Lung microvascular endothelial cell (primary cell): ENCODE measurements at places on chromosomes 6 and 20. TPM values are rescaled to one million over a fixed set of nuclear protein-coding genes. Genes with fewer than 3 reads are reported as not detected.

- no peak for DNase-seq
These were observed 7.7 kb downstream of the PROCR start for GRCh38 chr20:35179292-35180212.

The NKX2-2 gene
- total RNA-seq: not detected in 2 replicates

GRCh38 chr6:156425359-156426020 is 351.7 kb upstream of the ARID1B start:
- DNase-seq: peak; percentile 67

GRCh38 chr6:129744201-129744879 is 34.4 kb upstream of the ARHGAP18 start:
- DNase-seq: peak; percentile 86

GRCh38 chr6:106694343-106694742 is 65.0 kb downstream of the QRSL1 start:
- DNase-seq: no peak

- DNase-seq: no peak
These were observed 38.6 kb downstream of the HLA-DPB1 start for GRCh38 chr6:33114406-33114805.

DNA sequence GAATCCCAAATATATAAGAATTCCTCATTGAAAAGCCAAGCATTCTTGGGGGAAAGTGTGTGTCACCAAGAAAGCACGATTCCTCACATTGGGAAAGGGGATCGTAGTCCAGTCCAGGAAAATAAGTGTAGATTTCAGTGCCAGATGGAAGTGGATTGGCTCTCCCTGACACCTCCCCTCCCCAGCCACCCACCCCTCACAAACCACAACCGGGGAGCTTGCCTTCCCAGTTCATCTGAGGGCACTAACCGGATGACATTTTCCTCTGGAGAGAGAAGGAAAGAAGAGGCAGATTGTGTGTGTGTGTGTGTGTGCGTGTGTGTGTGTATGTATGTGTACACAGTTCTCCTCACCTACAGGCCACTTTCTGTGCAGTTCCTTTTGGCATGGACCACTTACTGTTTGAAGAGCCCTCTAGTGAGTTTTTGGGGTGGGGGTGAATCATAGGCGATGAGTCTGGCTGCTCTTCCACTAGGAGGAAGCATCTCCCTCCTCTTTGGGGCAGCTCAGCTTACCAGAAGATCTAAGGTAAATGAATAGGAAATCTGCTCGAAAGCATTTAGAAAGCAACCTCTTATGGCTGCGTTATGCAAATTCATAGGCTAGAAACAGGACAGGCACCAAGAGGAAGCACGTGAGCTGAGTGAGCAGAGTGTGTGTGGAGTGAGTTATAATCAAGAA is 20.8 kb downstream of the DAAM2 start:
- DNase-seq: no peak

DNA sequence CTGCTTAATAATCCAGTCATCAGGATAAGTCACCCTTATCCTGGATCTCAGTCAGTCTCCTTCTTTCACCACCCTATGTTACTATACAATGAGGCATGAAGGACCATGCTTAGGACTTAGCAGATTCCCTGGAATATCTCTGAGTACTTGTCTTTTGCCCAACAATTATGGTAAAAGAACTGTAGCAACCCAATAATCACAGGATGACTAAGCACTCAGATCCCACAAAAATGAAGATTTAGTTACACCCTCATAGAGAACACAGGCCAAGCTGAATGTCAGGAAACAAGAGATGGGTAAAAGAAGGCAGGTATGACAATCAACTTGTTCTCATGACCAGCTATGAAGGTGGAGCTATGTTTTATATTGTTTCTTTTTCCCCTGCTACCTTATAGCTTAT is 91.4 kb downstream of the EDN1 start:
- no peak for DNase-seq

DNA sequence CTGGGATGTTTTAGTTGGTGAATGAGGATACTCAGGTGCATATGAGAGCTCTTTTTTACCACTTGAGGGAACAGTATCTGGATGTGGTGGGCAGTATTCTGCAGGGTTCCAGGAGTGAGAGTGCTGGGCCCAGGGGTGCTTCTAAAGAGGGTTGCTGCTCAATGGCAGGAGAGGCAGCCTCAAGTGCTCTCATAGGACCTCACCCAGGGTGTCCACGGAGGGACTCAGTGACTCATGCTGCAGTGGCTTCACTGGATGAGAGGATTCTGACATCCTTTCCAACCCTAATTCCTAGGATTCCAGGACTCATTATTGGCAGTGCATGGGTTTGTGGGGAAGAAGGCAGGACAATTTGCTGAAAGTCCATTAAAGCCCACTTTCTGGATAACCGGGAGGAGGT is 176.6 kb upstream of the FERMT1 start:
- DNase-seq: no peak

- DNase-seq: peak; percentile 13
These were observed 6.3 kb upstream of the SIRPA start for GRCh38 chr20:1888796-1889463.

The ZSCAN12 gene
- total RNA-seq: 2.2 and 3.2 TPM in 2 replicates

GRCh38 chr6:1913577-1913976 is 303.9 kb downstream of the FOXC1 start:
- DNase-seq: no peak

- DNase-seq: no peak
These were observed 9.8 kb upstream of the GRM4 start for GRCh38 chr6:34155471-34156300.

The TSHZ2 gene
- total RNA-seq: 0.22 and 4.0 TPM in 2 replicates

DNA sequence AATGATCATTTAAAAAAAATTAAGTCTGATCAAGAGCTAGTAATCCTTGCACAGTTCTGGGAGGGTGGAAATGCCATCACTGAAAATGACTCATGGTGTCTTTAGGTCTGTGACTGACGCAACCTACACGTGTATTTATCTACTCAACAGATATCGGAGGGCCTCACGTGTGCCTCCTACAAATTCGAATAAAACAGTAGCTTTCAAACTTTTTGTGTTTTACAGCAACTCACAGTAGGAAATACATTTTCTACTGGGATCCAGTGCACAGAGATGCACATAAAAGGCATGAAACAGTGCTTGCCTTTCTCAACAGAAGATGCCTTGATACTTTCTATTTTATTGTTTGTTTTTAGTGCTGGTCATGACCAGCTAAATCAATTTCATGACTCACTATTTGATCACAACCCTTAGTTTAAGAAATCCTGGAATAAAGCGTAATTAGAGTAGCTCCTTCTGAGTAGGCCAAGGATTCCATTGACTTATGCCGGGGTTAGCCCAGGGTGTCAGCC is 210.0 kb upstream of the SNX9 start:
- DNase-seq: peak; percentile 90

DNA sequence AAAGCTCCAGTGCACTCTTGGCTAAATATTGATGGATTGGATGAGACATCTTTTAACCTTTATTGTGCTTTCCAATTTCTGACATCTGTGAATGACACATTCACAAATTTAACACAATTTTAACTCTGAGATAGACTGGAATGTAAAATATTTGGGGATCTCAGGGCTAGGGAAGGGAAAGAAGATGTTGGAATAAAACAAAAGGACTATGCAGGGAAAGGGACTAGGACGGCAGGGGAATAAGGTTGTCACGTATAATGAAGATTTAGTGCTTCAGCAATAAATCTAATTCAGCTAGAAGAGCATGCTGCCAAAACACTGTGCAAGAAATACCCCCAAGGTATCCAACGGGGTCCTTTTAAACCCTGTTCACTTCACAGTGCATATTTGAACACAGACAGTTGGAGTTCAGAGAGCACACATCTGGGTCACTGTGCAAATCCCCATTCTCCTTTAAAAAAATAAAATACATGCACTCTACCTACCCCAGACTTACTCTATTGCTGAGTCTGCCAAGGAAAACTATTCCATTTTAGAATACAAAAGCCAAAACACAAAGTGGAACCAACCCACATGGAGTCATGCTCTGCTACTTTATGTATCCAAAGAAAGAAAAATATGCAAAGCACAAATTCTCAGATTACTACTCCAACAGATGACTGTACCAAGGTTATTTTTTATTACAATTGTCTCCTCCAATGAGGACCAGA is 151.0 kb upstream of the RSPO3 start:
- DNase-seq: no peak

GRCh38 chr6:107660839-107661238 is 163.3 kb downstream of the SCML4 start:
- no peak for DNase-seq

GRCh38 chr6:119501798-119502483 is 152.4 kb upstream of the MAN1A1 start:
- no peak for DNase-seq

GRCh38 chr6:4441981-4442434 is 306.6 kb upstream of the ECI2 start:
- no peak for DNase-seq

DNA sequence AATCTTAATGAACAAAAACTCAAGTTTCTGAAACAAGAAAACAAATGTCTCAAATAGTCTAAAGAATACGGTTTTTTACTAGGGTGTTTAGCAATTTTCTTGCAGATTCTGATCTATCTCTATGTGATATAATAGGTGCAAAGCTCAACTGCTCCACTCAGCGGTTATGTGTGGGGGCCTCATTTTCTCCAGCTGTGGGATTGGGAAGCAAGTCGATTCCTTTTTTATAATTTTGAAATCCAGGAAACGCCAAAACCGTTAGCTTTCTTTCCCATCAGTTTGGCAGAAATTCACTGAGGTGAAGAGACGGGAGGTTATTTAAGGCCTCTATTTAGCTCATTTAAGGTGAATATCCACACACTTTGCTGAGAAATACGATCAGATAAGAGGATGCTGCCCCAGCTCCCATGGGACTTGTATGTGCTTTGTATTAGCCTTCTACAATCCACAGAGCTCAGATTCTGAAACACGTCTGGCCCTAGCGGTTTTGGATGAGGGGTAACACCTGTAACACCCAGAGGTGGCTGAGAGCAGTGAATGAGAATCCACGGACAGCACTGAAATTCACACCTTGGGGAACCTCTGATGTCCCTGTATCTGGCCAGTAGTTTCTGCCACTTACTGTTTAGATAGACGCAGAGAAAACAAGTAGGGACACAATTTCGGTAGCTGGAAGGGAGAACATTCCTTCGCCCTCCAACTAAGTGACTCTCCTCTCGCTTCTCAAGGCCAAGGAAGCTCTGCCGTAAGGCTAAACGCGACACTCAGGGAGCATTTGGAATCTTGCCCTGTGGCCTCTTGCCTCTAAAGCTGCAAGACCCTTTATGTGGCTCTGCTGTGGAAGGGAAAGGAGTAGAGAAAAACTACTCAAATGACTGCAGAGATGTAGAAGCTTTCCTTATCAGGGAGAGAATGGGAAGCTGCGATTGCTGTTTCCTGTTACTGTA is 6.5 kb upstream of the BCAS4 start:
- peak; percentile 20 for DNase-seq

DNA sequence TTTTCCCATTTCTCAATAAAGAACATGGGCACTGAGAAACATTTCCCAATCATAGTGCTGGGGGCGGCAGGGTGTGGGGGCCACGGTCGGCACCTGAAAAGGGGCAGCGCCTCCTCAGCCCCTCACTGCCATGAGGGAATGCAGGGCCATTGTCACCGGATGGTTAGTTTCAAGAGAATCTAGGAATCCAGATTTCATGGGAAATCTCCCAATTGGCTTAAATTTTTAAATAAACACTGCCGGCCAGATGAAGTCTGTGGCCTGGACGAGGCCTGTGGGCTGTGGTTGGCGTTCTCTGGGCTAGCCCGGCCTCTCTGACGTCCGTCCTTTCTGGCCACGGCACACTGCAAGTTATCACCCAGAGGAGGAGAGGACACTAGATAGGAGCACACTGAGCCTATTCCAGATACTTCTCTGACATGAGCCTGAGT is 25.6 kb downstream of the MANBAL start:
- no peak for DNase-seq

The LKAAEAR1 gene
- 0.20 and 0.22 TPM in 2 replicates for total RNA-seq

GRCh38 chr20:44027343-44028002 is 112.8 kb downstream of the TOX2 start:
- DNase-seq: no peak

The IRAK1BP1 gene
- 1.5 and 2.2 TPM in 2 replicates for total RNA-seq

The CDSN gene
- total RNA-seq: under 0.01 TPM in 1 of 2 replicates, not detected in the other

DNA sequence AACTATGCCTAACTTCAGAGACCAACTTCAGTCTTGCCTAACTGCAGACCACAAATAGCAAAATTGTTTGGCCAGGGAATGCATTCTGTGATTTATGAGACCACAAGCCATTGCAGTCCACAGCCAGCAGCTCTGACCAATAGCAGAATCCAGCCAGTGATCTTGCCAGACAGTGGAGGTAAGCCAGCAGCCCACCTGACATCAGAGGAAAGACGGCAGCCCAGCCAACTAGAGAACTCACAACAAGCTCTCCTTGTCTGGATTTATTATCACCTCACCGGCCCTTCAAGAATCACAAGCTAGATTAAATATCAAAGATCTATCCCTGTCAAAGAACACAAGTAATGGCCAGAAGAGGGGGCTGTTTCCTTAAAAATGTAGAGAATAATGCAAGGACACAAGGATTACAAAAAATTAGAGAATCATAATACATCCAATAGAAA is 66.5 kb upstream of the SLC35F1 start:
- DNase-seq: peak; percentile 69

- DNase-seq: no peak
These were observed 47.1 kb downstream of the PSMG4 start for GRCh38 chr6:3305831-3306230.

The HLA-DQA1 gene
- total RNA-seq: not detected in 2 replicates

DNA sequence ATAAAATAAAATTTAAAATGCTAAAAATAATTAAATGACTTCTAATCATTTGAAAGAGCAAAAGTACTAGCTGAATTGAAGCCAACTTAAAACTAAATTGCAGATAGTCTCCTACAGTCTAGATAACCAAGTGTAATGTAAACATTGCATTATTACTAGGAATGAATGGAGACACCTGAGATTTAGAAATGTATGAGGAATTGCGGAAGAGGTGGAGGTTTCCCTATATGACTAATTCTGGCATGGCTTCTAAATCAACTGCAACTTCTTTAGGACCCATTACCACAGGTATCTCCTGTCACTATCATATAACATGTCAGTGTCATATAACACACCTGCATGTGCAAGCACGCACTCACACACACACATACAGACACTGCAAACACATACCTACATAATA is 13.2 kb upstream of the GPR6 start:
- DNase-seq: no peak

DNA sequence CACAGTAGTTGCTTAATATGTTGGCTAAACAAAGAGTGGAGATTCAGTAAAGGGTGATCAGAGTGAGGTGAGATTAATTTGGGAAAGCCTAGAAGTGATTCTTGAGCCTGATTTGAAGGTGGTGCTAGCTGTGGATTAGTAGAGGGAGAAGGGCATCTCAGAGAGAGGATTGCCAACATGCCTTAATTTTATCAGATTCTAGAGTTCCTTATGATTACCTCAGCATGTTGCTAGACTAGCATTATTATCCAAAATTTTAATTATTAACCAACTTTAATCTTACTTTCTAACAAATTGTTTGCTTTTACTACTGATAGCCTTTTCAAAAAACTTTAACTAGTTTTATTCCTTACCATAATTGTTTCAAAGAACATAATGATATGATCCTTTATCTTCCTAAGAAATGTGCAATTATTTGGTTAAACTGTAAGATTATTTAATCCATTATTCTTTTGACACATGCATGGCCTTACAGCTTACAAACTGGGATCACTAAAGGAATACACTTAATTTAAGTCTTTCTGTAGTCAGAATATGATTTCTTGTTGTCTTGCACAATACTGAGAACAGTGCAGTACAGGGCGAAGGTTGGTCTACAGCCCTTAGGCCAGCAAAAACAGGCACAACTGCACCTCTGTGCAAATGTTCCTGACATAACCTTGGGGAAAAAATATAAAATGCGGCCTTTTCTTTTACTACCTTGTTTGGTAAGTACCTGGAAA is 88.9 kb downstream of the SLC16A10 start:
- no peak for DNase-seq

GRCh38 chr6:122381494-122382265 is 17.8 kb upstream of the HSF2 start:
- peak; percentile 74 for DNase-seq

The NOTCH4 gene
- 9.1 and 14.8 TPM in 2 replicates for total RNA-seq

- no peak for DNase-seq
These were observed 124.2 kb upstream of the GPR6 start for GRCh38 chr6:109853951-109854350.
